ENCODE measurements at places on chromosomes 3 and 15.

- no peak for DNase-seq
Observed at GRCh38 chr15:96353930-96354730, 23.6 kb downstream of the NR2F2 start.

DNA sequence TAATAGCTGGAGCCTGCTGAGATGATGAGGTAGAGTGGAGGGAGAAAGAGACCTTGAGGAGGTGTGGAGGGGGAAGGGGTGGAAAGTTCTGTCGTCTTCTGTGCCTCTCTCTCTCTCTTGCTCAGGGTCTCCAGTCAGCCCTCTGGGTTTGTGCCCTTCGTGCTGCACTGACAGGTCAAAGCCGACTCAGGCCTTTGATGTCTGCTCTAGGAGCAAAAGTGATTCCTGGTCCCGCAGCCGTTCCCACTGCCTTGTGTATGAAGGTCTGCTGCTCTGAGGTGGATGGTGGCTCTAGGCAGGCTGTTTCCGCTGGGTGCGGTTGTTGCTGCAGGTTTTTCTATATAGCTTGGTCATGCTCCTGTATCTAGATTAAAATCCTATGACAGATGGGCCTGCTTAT lies 89.4 kb downstream of the IGF1R start:
- no peak for DNase-seq

- no peak for DNase-seq
Observed at GRCh38 chr15:42728560-42728959, 8.4 kb downstream of the CDAN1 start.

- no peak for DNase-seq
Observed at GRCh38 chr3:68878322-68878721, 54.0 kb downstream of the TAFA4 start.

DNA sequence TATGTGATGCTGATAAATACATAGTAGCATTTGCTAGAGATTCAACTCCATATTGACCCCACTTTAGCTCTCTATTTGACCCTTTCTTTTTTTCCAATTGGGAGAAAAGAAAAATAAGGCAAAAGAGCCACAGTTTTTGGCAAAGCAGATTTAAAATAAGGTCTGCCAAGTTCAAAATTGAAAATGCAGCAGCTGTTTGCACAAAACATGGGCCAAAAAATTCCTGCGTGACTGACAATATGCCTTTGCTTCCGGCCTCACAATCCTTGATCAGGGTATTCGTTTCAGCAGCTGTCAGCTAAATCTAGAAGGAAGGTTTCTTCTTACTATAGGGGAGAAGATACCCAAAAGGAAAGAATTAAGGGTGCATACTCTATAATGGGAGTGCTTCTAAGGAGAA lies 563.5 kb upstream of the CCDC54 start:
- no peak for DNase-seq

DNA sequence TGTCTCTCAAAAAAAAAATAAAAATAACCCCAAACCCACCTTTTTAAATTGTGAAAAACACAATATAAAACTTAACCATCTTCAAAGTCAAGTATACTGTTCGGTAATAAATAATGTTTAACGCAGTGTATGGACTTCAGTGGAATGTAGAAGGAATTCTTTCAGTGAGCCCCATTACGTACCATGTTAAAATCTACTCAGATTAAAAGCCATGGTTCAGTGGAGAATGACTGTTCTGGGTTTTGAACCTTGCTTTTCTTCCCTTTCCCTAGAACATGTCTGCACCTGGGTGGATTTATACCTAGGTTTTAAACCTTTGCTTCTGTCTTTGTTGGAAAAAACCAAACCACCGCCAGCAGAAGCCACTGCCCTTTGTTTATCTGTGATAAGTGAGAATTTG lies 27.5 kb downstream of the DAG1 start:
- DNase-seq, result no peak

- DNase-seq, result no peak
Observed at GRCh38 chr3:58271901-58272501, 34.0 kb upstream of the RPP14 start.

- no peak for DNase-seq
Observed at GRCh38 chr3:14297784-14298236, 104.6 kb upstream of the SLC6A6 start.
